ENCODE measurements at places on chromosomes 3 and 15. TPM values are rescaled to one million over a fixed set of nuclear protein-coding genes. Genes with fewer than 3 reads are reported as not detected.
A peak's percentile ranks its signal among the peaks of the same experiment; 100 is the strongest.

The POLQ gene
- 14.3 TPM for total RNA-seq

The ADGRG7 gene
- total RNA-seq, result not detected

The MYO1E gene
- 213 TPM for total RNA-seq

The CD200R1 gene
- total RNA-seq, result 0.63 TPM

The AHSG gene
- total RNA-seq, result not detected

The ACOX2 gene
- 2.8 TPM for total RNA-seq

The RLBP1 gene
- not detected for total RNA-seq

The PAQR5 gene
- total RNA-seq, result 5.1 TPM

The CAMP gene
- not detected for total RNA-seq

The NEIL1 gene
- 21.3 TPM for total RNA-seq

The EPB42 gene
- total RNA-seq, result not detected

The SLC22A13 gene
- total RNA-seq, result 0.44 TPM

The FBXL22 gene
- total RNA-seq, result 0.17 TPM

- peak; percentile 71 for DNase-seq
Observed at GRCh38 chr3:9352917-9353752, 9.7 kb upstream of the THUMPD3 start.

- DNase-seq, result no peak
Observed at GRCh38 chr3:122502941-122503340, 11.8 kb downstream of the KPNA1 start.

GRCh38 chr3:171309906-171310359 lies 150.3 kb downstream of the TNIK start:
- no peak for DNase-seq

GRCh38 chr3:15298504-15298903 lies 33.9 kb downstream of the SH3BP5 start:
- DNase-seq, result no peak

- peak; percentile 1 for DNase-seq
Observed at GRCh38 chr3:171828902-171829770, 14.0 kb upstream of the TMEM212 start.

GRCh38 chr15:57505949-57506391 lies 85.7 kb upstream of the MYZAP start:
- peak; percentile 85 for DNase-seq

DNA sequence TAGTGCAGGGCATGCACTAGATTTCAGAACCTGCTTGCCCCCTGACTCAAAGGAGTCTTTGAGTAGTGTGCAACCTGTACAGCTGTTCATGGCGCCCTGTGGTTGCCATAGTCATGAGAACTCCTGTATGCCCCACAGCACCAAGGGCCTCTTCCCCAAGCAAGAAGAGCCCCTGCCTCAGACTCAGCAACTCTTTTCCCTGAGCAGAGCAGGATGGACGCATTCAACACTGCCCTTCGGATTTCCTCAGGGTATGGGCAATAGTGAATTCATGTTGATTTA lies 89.7 kb upstream of the KLF13 start:
- DNase-seq, result no peak

DNA sequence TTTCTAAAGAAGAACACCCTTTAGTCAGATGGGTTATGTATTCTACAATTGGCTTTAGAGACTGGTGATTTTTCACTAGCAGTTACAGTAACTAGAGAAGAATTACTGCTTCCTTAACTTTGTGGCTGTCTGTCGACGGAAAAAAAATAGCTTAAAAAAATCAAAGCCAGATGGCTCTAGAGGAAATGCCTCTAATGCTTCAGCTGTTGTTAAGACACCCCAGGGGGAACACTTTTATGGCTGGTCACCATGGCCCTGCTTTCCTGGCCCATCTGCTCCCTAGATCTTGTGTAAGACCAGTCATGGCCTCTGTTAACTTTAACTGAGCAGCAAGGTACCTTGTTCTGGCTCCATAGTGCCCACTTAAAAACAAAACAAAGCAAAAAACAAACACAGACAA lies 198.6 kb upstream of the PLSCR5 start:
- DNase-seq, result no peak

DNA sequence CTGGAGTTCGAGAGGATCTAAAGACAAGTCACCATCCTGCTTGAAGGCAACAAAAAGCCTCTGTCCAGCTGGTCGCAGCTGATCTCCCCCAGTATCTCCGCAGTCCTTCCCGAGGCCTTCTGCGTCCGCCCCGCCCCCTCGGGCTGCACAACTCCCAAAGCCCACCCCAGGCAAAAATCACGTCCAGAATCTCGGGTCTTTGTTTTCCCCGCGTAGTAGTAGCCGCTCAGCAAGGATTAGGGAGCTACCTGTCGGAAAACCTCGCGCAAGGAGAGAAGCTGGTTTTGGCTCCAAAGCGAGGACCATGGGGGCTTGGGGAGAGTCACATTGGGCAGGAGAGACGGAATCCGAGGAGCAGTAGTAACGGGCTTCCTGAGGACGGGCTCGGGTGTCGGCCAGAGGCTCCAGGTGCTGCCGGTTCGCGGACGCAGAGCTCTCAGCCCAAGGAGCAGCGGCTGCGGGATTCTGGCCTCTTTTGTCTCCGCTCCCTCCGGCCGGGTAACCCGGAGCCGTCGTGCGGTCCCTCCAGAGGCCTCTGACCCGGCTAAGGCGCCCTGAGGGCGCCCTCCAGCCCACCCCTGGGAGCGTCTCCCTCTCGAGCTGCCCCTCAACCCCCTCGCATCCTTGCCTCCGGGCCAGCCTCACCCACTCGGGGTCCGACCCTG lies 401 bp downstream of the ZSCAN29 start:
- DNase-seq, result no peak

DNA sequence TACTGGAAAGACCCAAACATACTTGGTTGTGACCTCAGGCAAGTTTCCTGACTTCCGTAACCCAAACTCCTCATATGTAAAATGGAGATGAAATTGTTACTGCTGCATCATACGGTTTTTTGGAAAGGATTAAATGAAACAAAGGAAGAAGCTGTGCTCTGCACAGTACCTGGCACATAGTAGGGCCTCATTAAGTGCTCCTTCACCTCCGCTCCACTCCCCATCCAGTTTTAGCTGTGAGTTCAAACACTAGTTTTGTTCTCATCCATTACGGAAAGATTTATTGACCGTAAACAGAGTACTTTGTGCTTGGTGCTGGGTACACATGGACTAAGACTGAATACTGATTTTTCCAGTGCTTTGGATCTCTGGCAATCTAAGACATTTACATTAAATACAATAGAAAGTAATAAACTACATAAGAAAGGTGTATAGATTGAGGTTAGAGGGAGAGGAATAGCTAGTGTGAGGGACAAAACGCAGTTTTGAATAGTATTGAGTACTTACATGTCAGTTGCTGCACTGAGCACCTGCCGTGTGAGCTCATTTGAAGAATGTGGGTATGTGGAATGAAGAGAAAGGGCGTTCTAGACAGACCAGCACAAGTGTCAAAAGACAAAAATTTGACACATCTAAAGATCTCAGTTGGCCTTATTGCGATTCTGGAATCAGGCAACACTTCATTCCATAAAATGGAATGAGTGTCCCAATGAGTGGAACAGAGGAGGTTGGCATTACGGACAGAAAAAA lies 594 bp upstream of the ICE2 start:
- no peak for DNase-seq

- peak; percentile 43 for DNase-seq
Observed at GRCh38 chr3:190302212-190302867, 19.9 kb downstream of the CLDN1 start.

DNA sequence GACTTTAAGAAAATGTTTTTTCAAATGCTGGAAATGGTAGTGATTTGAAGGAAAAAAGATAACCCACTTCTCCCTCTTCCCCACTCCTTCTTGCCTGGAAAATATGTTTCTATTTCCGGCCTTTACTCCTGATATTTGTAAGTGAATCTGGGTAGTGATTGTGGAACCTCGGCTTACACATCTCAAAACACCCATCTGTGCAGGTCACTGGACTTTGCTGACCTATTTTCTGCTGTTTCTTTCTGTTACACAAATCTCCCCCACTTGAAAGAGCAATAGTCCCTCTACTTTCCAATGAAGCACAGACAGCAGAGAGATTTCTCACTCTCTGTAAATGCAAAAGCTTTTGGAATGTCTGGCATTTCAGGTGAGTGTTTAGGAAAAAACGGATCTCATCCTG lies 76.9 kb upstream of the ICE2 start:
- DNase-seq, result no peak

- peak; percentile 88 for DNase-seq
Observed at GRCh38 chr15:40960925-40961324, 7.7 kb downstream of the CHAC1 start.

DNA sequence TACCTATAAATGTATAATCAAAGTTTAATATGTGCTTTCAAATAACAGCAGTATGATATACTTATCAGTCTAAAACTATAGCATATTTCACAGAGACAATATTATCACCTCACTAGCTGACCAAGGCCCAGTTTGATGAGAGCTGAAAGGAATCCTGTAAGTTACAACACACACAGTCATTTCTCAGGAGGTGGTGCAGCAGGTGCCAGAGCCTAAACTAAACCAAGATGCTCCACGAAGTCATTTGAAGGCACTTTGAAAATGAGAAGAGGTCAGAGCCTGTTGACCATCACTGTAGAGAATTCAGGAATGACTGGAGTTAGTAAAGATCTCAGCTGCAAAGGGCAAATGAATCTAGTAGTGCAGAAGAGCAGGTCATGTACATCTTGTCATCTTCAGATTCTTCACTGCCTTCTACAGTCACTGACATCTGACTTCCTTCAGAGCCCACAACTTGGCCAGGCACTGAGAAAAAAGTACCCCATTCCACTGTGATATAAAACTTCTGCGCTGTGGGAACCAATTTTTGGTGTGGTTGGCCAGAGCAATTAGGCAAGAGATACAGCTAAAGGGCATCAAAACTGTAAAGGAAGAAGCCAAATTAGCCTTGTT lies 7.9 kb downstream of the GBE1 start:
- DNase-seq, result no peak

DNA sequence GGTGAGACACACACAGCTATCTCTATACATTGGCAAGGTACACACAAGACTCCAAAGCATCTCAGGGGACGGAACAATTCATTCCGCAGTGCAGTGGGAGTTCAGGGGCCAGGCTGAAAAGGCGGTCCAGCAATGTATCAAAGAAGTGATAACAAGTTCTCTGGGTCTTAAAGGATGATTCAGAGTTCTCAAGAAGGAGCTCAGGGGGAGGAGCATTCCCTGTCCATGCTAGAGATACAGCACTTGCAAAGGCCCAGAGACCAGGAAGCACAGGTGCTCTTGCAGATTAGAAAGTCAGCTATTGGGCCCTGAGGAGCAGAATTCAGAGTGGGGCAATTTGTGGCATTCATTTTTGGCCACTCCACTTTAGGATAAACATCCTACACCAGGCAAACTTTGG lies 34.9 kb downstream of the MECOM start:
- DNase-seq, result no peak

GRCh38 chr15:33069161-33069560 lies 125.4 kb downstream of the FMN1 start:
- DNase-seq, result no peak

GRCh38 chr3:5389057-5389456 lies 201.6 kb downstream of the EDEM1 start:
- peak; percentile 91 for DNase-seq
